Psoas muscle (tissue), 8 donors: ENCODE measurements at places on chromosomes 1 and 21. TPM values are rescaled to one million over a fixed set of nuclear protein-coding genes. Genes with fewer than 3 reads are reported as not detected.

Gene GNAT2
- not detected for total RNA-seq

Gene KAZN
- 1.8 TPM for total RNA-seq

Gene PSMA5
- total RNA-seq = 58.1 TPM

Gene ADORA1
- 9.4 TPM for total RNA-seq

Gene ADAM30
- total RNA-seq = not detected

Gene FAM167B
- 6.2 TPM for total RNA-seq
